ENCODE measurements at places on chromosomes 12 and 14.

DNA sequence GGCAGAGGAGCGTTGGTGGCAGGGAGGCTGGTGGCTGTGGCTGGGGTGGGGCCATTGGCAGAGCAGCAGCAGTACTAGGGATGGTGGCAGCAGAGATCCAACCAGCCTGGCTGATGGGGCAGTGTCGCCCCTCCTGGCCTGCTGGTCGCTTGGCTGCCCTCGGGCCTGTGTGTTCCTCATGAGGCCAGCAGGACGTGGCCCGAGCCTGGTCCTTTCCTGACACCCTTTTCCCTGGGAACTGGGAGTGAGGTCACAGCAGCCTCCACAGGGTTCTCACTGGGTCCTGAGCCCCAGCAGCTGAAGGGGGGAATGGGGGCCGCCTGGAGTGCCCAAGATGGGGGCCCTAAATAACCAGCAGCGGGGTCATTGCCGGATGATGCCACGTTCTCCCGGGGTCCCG is 46.1 kb downstream of the KIF26A start:
- DNase-seq, result no peak

GRCh38 chr12:1346126-1346525 is 248.3 kb downstream of the FBXL14 start:
- no peak for DNase-seq

GRCh38 chr12:86698641-86698980 is 442.4 kb upstream of the MGAT4C start:
- DNase-seq, result no peak

GRCh38 chr12:5114436-5114835 is 70.8 kb downstream of the KCNA5 start:
- no peak for DNase-seq

DNA sequence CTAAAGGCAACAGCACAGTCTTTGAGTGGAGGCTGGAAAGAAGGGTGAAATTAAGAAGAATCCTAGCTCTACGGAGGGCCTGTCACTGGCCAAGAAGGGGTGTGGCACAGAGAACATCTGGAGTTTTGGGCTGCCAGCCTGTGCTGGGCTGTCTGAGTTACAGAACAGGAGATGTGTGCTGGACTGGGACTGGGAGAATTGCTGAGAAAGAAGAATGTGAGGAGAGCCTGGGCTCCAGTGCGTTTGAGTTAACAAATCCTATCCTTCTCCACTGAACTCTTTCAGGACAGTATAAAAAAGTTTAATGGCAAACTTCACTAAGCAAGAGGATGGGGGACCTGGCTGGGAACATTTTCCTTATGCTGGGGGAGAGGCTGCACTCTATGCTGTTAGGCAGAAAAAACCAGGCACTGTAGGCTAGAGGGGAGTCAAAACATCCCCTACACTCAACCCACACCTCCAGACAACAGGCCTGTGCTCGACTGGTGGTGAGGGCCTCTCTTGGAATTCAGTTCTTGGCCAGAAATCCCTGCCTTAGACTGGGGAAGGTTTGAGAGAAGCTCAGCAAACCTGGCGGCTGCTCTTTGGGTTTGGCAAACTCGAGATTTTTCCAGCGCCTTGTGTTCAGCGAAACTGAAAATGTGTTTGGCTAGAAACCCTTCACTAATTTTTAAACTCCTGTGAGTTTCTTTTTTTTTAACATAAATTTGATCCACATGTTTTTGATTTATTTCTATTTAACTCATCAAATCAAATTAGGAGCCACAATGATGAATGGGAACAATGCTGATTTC is 217.3 kb downstream of the MON2 start:
- no peak for DNase-seq

GRCh38 chr14:105471297-105471821 is 3.3 kb upstream of the CRIP2 start:
- DNase-seq, result no peak
